ENCODE measurements at places on chromosomes 1 and 21.

GRCh38 chr1:67557696-67558448 lies 127.1 kb upstream of the GADD45A start:
- DNase-seq = no peak

DNA sequence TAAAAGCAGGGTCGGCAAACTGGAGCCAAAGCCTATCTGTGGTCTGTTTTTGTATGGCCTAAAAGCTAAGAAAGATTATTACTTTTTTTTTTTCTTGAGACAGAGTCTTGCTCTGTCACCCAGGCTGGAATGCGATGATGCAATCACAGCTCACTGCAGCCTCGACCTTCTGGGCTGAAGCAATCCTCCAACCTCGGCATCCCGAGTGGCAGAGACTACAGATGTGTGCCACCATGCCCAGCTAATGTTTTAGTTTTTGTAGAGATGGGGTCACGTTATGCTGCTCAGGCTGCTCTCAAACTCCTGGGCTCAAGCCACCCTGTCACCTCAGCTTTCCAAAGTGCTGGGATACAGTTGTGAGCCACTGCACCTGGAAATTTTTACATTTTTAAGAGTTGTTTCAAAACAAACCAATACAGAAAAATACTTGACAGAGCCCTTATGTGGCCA lies 6.5 kb upstream of the GLRX2 start:
- peak; percentile 90 for DNase-seq

GRCh38 chr1:36156329-36157114 lies 562 bp downstream of the MAP7D1 start:
- DNase-seq = peak; percentile 69

DNA sequence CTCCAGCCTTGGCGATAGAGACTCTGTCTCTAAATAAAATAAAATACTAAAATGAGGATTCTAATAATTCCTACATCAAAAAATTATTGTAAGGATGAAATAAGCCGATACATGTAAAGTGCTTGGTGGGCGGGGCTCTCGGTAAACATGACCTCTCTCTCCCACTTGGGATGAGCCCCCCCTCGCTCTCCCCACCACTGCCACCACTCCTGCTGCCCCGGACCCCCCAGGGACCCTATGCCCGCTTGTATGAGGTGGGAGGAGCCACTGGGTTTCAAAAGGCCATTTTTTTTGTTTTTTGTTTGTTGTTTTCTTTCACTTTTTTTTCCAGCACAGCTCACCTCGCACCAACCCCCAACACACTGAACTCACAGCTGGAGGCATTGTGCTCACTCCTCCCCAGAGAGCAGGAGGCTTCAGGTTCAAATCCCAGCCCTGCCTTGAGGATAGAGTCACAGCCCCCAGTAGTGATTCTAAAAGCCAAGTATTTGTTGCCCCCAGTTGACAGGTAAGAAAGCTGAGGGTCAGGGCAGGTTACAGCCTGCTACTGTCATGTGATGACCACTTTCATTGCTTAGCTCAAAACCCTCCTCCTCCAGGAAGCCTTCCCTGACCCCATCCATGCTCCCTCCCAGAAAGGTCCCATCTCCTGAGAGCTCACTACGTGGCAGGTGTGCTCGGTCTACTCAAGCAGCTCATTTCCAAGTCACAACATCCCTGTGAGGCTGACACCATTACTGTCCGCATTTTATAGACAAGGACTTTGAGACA lies 4.2 kb downstream of the SDC3 start:
- no peak for DNase-seq

GRCh38 chr1:28028873-28029654 lies 59.3 kb downstream of the EYA3 start:
- DNase-seq = peak; percentile 74

- no peak for DNase-seq
Measured at GRCh38 chr21:33974513-33975468, 59.2 kb upstream of the ATP5PO start.

GRCh38 chr1:76494807-76495206 lies 372.5 kb upstream of the ST6GALNAC5 start:
- DNase-seq = peak; percentile 27

GRCh38 chr1:27357281-27358037 lies 9.3 kb downstream of the MAP3K6 start:
- peak; percentile 47 for DNase-seq

Measured in fibroblast of skin of back (primary cell).